NCI-H460 (cell line): ENCODE measurements at places on chromosomes 4 and X. TPM values are rescaled to one million over a fixed set of nuclear protein-coding genes. Genes with fewer than 3 reads are reported as not detected.
A peak's percentile ranks its signal among the peaks of the same experiment; 100 is the strongest.

SYN1 gene
- total RNA-seq: 0.14 TPM in 1 of 2 replicates, not detected in the other

- DNase-seq: no peak
Observed at GRCh38 chrX:72094894-72095293, 36.8 kb downstream of the RTL5 start.

GRCh38 chrX:15747626-15748173 is 9.6 kb downstream of the CA5B start:
- no peak for DNase-seq

DNA sequence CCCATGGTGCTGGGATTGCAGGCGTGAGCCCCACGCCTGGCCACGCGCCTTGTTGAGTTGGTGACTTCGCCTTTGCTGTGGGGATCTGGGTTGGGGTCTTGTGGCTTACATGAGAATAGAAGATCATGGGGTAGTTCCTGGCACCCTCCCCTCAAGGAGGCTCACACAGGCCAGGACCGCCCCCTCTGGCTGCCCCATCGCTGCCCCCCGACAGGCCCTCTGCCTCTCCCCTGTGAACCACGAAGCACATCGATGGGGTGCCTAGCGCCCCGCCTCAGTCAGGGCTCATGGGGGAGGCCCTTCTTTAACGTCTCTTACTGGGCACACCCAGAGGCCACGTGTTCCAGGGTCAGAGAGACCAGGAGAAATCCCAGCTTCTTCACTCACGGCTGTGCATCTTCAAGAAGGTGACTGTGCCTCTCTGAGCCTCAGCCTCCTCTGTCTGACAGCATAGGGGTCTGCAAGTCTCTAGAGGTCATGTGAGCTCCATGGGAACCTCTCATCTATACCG is 23.6 kb upstream of the SPON2 start:
- DNase-seq: no peak

SH3TC1 gene
- total RNA-seq: 2.9 and 8.9 TPM in 2 replicates

DCLK2 gene
- 12.0 and 12.8 TPM in 2 replicates for total RNA-seq

- DNase-seq: no peak
Observed at GRCh38 chrX:143642426-143642825, 6.5 kb upstream of the SLITRK4 start.

DCAF8L2 gene
- total RNA-seq: not detected in 2 replicates

PDLIM3 gene
- total RNA-seq: 7.8 and 10.9 TPM in 2 replicates

- DNase-seq: no peak
Observed at GRCh38 chrX:48522291-48522690, 683 bp downstream of the EBP start.

DNA sequence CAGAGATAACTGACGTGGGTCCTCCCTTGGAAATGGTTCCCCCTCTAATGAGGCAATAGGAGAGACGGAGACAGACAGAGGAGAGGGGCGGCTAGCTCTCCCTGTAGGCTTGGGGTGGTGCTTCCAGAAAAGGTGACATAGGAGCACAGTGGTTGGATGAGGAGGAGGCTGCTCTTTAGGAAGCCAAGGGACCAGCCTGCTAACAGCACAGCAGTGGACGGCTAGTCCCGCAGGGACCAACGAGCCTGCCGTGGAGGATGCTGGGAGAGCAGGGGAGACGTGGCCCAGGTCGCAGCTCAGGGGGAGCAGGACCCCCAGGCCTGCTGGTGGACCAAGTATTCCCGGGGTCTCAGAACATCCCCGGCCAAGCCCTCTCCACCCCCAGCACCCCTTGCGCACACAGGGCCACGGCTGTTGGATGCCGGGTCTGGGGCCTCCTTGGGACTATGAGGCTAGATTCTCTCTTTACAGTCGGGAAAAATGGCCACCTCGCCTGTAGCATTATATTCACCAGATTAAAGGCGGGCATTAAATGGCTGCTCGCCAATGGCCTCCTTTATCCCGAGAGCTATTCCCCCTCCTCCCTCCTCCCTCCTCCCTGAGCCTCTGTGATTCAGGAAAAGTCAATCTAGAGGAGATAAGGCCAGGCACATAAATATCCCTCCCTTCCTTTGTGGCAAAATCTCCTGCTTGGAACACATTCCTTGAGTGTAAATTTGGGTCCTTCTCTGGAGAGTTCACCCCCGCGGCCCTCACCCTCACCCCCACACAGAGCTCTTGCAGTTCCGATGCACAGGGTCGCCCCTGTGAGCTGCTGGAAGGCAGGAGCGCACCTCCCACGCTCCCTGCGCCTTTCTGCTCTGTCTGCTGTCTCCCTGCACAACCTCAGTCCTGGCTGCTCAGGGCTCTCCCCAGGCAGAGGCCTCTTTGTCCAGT is 30.5 kb upstream of the NSG1 start:
- no peak for DNase-seq

- DNase-seq: no peak
Observed at GRCh38 chrX:118665204-118665603, 62.2 kb upstream of the IL13RA1 start.

GRCh38 chr4:176636292-176636691 is 156.4 kb downstream of the VEGFC start:
- DNase-seq: no peak

- no peak for DNase-seq
Observed at GRCh38 chr4:101292901-101293300, 54.4 kb downstream of the PPP3CA start.

SOX3 gene
- total RNA-seq: not detected in 2 replicates

GRCh38 chrX:40243755-40244515 is 146.2 kb upstream of the BCOR start:
- no peak for DNase-seq

DNA sequence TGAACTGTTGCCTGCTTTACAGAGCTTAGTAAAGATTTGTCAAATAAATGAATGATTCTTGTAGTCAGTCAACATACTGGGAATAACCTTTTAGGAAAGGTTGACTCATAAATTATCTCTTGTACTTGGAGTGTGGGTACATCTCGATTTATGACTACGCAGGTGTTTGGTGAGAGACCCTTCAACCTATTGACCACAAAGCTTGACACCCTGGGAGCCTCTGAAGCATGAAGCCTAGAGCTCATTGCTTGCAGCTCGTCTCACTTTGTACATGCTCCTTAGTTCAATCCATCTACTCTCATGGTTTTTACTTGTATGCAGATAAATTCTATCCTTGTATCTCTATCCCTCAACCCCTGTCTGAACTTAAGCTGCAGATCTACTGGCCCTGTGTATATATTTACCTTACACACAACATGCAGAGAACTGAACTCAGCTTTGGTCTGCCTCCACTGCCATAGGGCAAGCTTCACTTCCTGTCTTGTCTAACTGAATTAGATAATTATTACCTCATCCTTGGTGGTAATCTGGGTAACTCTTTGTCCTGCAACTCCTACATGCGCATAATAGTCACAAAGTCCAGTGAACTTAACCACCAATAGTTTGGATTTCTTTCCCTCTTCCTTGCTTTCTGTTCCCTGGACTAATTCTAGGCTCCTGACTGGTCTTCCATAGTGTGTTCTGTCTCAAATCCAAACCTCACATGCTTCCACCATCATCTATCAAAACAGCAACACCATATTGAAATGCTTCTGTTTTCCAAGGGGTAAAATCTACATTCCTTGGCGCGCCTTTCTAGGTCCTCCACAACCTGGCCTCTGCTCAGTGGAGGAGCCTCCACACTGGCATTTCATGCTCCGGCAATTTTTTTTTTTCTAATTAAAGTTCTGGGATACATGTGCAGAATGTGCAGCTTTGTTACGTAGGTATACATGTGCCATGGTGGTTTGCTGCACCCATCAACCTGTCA is 32.2 kb upstream of the FAT1 start:
- DNase-seq: no peak

GRCh38 chrX:150361070-150361776 is 1.9 kb upstream of the MAMLD1 start:
- DNase-seq: no peak

PLAC8 gene
- total RNA-seq: 9.7 and 9.9 TPM in 2 replicates

GRCh38 chrX:94256396-94256795 is 582.4 kb downstream of the FAM133A start:
- DNase-seq: no peak

- DNase-seq: peak; percentile 11
Observed at GRCh38 chr4:155667568-155668511, 1.2 kb downstream of the GUCY1A1 start.

DNA sequence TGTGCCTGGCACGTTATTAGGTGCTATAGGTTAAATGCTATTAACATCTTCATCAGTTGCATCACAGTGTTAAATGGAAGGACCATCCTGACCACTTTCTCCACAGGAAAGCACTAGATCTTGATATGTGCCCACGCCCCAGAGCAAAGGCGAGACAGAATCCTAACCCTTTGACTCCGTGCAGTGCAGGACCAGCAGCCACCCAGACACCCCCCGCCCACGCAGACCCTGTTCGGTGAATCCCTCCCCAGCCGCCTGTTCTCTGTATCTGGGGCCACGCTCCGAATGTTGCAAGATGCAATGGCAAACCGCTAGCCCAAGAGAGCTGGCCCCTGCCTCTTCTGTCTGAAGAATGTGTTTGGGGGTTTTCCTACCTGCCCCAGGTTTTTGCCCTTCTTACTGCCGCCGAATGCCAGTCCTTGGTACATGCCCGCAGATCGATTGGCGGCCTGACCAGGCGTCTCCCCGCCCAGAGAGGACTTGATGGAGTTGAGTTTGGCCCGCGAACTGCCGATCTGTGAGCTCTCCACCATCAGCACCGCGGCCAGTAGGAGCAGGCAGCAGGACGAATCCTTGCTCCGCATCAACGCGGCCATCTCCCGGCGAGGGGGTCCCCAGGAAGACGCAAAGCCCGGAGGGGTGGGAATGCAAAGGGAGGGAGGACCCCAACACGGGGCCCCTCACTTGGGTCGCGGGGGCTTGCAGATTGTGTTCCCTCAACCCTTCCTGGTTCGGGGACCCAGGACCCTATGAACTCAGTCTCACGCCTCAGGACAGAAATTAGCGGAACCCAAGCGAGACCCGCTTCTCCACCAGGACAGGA is 906 bp downstream of the DKK2 start:
- no peak for DNase-seq

DNA sequence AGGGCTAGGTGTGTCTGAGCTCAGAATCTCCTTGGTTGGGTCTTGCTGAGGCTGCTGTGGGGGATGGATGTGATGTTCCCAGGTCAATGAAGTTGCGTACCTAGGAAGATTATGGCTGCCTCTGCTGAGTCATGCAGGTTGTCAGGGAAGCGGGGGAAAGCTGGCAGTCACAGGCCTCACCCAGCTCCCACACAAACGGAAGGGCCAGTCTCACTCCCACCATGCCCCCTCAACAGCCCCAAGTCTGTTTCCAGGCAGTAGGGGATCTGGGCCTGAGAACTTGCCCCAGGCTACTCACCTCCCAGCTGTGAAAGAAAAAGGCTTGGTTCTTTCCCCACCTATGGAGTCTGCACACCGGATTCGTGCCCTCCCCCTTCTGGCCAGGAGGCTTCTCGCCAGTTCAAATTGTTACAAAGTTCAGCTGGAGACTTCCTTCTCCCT is 72.9 kb downstream of the WDR44 start:
- no peak for DNase-seq

GSX2 gene
- not detected in 2 replicates for total RNA-seq

HS3ST1 gene
- total RNA-seq: 0.54 and 4.6 TPM in 2 replicates

GRCh38 chr4:170003071-170004070 is 22.8 kb downstream of the MFAP3L start:
- DNase-seq: no peak

DNA sequence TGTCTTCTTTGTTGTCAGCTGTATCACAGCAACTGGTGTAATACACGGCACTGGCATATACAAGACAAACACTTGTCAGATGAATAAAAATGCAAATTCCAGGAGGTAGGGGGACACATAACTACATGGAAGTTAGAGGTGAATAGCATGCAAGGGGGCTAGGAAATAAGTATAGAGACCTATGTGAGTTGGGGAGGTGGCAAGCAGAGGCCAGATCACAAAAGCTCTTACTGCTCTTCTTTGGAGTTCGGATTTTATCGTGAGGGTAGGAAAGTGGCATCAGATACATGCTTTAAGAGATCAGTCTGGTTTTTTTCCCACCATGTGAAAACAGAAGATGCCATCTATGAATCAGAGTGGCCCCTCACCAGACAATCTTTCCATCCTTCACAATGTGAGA is 2.8 kb upstream of the SRP72 start:
- DNase-seq: no peak

- no peak for DNase-seq
Observed at GRCh38 chr4:56127716-56128115, 179.0 kb downstream of the CEP135 start.

GRCh38 chrX:153430796-153431195 is 15.1 kb downstream of the TREX2 start:
- DNase-seq: no peak

- no peak for DNase-seq
Observed at GRCh38 chr4:171721937-171722336, 91.3 kb upstream of the GALNTL6 start.

GRCh38 chr4:1080432-1080831 is 32.9 kb downstream of the RNF212 start:
- no peak for DNase-seq

GRCh38 chr4:61203436-61203790 is 3.3 kb downstream of the ADGRL3 start:
- DNase-seq: no peak

CSAG2 gene
- not detected in 2 replicates for total RNA-seq

GRCh38 chr4:56321251-56321650 is 66.0 kb downstream of the AASDH start:
- no peak for DNase-seq

- DNase-seq: peak; percentile 45
Observed at GRCh38 chr4:145808021-145808650, 128.2 kb downstream of the C4orf51 start.

TMPRSS11F gene
- not detected in 2 replicates for total RNA-seq

DMRTC1 gene
- total RNA-seq: not detected in 2 replicates

- DNase-seq: no peak
Observed at GRCh38 chr4:36056136-36056535, 188.2 kb downstream of the ARAP2 start.

- DNase-seq: no peak
Observed at GRCh38 chr4:61533140-61533539, 333.0 kb downstream of the ADGRL3 start.
